ENCODE measurements at places on chromosomes 1 and 21.

DNA sequence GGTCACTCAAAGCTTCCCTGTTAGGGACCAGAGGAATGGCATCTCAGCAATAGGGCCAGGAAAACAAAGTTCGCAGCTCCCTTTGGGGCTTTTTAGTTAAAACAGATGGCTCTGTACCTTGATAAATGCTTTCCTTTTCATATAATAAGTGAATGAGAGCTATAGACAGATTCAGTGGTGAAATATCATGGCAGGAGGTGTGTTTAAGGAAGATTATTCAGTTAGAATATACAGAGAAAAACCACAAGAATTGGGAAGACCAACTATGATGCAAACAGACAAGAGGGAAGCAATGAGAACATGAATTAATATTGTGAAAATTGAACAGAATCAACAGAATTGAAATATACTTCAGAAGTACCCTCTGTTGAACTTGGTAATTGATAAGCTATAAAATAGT lies 379.4 kb downstream of the PLPP3 start:
- DNase-seq: no peak

DNA sequence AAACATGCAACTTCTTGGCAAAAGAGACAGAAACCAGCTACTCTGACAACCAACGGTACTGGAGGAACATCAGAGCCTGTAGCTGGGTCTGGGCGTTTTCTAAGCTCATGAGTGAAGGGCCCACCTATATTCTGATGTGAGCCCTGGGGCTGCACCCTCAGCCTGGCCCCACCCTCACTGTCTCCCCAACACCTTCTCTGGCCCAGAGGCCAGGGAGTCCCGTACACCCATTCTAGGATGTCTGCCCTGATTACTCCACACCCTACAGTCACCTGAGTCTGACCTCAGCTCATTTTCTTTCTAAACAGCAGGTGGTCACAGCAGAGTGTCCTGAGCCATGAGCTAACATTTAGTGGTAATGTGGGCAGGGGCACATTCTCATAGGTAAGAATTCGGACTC lies 439.2 kb downstream of the MATN1 start:
- DNase-seq: peak; percentile 52

- peak; percentile 25 for DNase-seq
These were observed 115.6 kb downstream of the UCK2 start for GRCh38 chr1:165942927-165943597.

DNA sequence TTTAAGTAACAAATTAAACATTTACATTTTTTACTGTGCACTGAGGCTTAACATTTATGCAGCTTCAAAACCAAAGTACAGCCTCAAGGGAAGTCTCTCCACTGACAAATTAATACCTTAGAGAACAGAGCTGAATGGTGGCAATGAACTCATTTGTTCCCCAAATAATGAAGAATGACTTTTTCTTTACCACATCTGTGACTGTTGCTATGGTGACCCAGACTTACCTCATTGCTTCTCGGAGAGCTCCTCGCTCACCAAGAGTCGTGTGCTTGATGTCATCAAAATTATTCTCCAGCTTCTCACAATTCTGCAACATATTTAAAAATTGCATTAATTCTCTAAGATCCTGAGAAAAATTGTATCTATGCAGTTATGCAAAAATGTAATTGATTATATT lies 92.9 kb downstream of the DPYD start:
- no peak for DNase-seq

DNA sequence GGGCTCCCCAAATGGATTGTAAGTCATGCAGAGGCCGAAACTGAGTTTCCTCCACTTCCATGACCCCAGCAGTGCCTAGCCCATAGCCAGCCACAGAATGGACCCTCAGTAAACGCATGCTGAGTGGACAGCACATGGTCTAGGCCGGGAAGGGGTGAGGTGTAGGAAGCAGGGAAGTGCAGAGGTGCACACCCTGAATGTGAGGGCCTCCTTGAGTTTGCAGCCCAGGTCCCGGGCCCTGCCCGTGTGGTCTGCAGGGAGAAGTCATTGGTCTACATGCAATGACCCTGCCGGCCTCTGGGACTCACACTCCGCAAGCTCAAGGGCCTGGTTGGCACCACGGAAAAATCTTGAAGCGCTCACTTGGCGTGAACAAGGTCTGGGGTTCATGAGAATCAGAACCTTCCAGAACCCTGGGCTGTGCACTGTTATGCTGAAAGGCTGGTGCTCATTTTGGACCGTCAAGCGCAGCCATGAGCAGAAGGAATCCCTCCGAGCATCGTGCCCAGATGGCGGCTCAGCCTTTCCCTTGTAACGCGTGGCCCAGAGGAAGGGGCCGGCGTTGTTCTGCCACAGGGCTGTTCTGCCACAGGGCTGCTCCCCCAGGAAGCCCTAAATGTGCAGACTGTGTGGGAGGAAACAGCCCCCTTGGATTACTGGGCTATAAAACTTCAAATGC lies 66.4 kb downstream of the PSMG1 start:
- peak; percentile 75 for DNase-seq

DNA sequence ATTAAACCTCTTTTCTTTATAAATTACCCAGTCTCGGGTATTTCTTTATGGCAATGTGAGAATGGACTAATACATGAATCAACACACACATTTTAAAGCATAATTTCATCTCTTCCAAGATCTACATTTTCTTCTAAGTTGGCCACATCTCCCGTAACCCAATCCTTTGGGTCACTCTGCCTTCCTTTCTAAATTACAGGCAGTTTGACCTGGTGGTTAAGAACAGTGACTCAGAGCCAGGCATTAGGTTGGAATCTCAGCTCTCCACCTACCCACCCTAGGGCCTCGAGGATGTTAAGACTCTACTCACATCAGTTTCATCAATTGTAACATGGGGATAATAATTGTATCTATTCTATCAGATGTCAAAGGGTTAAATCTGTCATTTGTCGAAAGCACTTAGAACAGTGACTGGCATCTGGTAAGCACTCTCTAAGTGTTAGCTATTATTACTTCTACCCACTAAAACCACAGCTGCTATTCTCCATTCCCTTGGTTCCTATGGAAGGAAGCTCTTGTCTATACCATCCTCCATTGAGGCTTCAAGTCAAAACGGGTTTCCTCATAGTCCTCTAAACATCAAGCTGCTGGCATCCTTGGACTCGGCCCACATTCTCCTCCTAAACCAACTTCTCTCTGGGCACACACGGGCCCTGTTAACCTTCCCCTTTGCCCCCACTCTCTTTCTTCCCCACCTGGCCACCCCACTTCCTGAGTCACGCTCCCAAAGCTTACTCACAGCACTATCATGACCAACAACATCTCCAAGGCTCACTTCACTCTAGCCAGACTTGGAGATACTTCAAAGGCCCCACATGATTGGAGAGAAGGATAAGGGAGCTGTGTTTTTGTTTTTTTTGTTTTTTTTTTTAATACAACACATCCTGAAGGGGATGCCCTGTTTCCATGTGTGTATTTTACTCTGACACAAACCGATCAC lies 116.9 kb downstream of the TGFBR3 start:
- no peak for DNase-seq

- no peak for DNase-seq
These were observed 9.6 kb downstream of the PTPRU start for GRCh38 chr1:29245876-29246275.

GRCh38 chr1:115337633-115338456 lies at the start of gene NGF:
Gene NGF, minus strand, starts transcription at chr1:115338249. Its CDS starts 51,454 bp downstream, at chr1:115286795.
- DNase-seq: no peak

DNA sequence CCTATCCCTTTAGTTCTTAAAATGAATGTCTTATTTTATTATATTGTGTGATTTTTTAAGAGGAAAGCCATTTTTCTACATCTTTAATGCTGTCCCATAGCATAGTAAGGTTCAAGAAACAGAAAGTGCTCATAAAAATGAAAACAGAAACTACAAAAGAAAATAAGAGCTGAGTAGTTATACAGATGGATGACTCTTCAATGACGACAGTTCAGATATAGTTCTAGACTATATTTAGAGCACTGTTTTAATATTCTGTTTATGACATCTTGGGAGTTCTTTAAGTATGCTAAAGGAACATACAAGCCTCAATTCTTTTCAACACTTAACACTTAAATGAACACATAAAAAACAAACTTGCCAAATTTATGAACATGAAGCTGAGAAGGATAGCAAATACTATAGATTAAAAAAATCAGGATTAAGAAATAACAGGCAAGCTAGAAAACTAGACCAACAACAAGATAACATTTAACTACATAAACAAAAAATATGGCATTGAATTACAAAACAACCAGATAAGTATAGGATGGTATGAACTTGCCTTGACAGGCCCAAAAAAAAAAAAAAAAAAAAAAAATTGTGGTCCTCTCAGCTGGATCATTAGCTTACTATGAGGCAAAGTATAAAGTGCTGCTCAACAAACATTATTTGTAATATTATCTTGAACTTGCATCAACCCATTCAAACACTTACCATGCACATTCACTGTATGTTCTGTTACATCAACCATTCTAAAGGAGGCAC lies 87.9 kb downstream of the ZZZ3 start:
- no peak for DNase-seq

GRCh38 chr1:173414136-173414535 lies 63.0 kb upstream of the PRDX6 start:
- no peak for DNase-seq

DNA sequence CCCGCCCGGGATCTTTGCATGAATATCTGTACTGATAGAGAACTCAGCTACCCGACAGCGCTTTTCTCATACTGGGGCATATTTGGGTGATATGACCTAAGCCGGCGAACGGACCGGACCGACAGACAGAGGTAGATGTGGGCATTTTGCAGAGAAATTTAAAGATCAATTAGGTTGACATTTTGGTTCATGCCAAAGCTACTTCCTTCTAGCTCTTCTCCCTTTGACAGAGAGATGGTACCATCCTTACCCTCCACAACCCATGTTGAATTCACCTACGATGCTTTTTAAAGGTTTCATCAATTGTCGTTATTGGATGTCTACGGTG lies 459 bp downstream of the ARV1 start:
- no peak for DNase-seq

- no peak for DNase-seq
These were observed 11.7 kb downstream of the HMGN2 start for GRCh38 chr1:26483980-26484379.

- DNase-seq: no peak
These were observed 78.0 kb downstream of the SYT6 start for GRCh38 chr1:114075546-114076242.

DNA sequence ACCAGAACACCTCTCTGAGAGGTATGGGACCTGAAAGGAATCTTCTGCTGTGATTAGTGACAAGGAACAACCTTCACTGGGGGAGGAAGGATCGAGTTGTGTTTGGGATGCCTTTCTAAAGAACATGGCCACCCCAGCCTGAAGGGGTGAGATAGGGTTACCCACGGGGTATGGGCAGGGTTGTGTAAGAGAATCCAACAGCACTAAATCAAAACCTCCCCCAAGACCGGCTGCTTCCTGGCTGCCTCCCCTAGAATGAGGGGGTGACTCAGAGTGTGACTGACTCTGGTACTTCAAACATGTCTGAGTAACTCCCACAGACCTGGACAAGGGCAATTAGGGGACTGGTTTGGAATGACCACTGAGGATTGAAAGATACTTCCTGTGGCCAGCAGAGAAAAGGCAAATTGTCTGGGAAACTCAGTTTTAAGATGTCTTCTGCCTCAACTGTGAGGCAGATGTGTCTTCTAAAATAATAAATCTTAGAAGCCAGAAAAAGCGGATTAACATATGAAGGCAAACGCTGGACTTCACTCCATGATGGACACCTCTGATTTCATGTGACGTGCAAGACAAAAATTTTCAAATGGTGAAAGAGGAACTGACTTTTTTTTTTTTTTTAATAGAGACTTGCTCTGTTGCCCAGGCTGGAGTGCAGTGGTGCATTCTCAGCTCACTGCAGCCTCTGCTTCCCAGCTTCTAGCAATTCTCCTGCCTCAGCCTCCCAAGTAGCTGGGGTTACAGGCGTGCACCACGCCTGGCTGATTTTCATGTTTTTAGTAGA lies 6.7 kb upstream of the PTPN14 start:
- DNase-seq: no peak

DNA sequence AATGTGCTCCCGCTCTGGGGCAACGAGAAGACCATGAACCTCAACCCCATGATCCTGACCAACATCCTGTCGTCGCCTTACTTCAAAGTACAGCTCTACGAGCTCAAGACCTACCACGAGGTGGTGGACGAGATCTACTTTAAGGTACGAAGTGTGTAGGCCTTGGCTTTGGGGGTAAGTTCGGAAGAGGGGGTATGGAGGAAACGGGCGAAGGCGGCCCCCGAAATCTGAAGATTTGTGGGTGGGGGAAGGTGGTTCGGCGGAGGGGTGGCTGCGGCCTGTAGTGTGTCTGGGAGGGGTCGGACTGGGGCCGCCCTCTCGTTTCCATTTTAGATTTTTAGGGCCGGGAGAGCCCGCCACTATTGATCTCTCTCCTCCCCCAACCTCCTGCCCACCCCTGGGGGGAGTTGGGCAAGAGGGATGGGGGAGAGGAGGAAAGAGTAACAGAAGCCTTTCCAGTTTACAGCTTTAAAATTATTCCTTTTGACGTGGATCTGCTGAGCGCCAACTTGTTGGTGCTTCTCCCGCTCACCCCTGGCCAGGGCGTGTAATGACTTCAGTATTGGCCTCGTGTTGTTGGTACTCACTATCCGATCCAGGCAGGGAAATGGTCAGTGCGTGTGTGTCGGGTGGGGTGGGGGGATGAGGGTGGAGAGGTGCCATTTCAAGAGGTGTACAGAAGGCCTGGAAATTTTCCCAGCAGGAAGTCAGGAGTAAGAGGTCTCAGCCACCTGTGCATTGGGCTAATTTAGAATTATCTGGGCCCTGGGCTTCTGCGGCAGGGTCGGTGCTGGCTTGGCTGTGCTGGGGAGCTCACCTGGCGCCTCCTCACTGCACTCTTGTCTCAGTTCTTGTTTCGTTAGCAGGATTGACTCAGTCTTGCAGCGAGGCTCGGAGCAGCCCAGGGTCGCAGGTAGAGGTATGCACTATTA lies 880 bp downstream of the PRPF38B start:
- no peak for DNase-seq

DNA sequence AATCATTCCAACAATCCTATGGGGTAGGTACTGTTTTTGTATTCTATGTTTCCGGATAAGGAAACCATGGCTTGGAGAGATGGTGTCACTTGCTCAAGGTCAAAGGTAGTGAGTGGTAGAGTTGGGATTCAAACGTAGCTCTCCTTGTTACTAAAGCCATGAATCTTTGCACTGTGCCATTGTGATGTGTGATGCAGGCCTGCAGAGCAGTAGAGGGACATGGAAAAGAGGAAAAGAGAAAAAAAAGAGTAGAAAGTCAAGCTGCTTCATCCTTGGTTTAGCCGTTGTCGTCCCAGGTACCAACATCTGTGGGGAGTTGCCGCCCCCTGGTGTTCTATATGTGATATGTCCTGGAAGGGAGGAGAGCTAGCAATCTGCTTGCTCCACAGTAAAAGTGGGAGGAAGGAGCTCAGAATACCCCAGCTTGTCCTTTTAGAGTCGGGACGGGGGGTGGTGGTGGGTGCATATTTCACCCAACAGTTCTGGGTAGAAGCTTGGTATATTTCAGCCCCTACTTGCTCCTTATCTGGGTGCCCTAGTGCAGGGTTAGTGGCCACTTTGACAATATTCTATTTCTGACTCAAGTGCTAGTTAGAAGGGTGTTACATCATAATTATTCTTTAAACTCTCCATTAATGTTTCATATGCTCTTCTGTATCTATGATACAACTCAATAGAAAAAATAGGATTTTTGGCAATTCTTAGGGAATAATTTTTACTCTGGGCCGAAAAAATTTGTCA lies 98.4 kb downstream of the EBNA1BP2 start:
- no peak for DNase-seq

Measured in vagina (tissue), 2 donors.